K562 (cell line): ENCODE measurements at places on chromosomes 6 and 20. TPM values are rescaled to one million over a fixed set of nuclear protein-coding genes. Genes with fewer than 3 reads are reported as not detected.

GRCh38 chr20:61502433-61502832 lies 250.4 kb downstream of the CDH4 start:
- no peaks in the 10 kb centered on the region for H3K36me3 ChIP-seq
- no peak for DNase-seq
- no peak overlapping the region for H3K4me3 ChIP-seq
- H3K27ac ChIP-seq, result no peak overlapping the region

DNA sequence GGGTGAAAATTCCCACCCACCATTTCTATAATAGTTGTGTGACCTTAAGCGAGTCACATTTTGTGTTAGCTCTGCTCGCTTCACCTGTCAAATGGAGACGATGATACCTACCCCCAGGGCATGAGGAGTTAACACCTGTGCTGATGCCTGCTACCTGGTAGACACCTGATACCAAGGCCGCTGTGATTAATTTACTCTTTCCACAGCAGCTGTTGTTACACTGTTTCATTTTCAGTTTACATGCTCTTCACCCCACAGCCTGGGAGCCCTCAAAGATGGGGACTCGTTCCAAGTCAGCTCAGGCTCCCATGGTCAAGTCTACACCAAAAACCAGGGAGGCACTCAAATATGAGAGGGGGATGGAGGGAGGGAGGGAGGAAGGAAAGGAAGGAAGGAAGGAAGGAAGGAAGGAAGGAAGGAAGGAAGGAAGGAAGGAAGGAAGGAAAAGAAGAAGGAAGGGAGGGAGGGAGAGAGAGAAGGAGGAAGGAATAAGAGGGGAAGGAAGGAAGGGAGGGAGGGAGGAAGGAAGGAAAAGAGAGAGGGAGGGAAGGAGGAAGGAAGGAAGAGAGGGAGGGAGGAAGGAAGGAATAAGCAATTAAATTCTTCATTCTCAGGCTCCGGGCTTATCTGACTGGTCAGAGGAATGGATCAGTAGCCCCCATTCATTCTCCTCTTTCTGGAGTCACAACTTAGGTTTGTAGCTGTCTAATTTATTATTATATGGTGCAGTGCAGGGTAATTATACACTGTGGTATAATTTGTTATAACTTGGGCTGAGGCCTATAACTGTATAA lies 40.9 kb downstream of the PDYN start:
- H3K4me1 ChIP-seq, result no peaks in the 10 kb centered on the region
- H3K27me3 ChIP-seq, result peaks cover under 1% of the 10 kb centered on the region
- H3K36me3 ChIP-seq, result no peaks in the 10 kb centered on the region
- H3K4me3 ChIP-seq, result no peak overlapping the region

DNA sequence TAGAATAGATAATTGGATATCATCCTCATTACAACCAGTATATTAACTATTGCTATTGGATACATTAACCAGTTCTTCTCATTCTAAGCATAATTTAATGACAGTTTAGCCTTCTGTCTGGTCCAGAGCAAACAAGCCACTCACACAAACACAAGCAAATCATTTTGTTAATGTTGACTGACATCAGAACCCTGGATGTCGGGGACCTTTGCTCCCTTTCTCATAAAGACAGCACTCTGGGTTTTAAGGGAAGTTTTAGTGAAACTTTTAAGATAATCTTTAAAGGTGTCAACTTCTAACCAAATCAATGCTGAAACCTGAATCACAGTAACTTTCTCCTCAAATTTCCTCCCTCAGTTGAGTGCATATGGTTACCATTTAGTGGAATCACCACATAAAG lies 113.9 kb downstream of the PTPRK start:
- no peaks in the 10 kb centered on the region for H3K4me1 ChIP-seq
- H3K4me3 ChIP-seq, result no peak overlapping the region
- no peak overlapping the region for H3K27ac ChIP-seq
- DNase-seq, result no peak
- no peaks in the 10 kb centered on the region for H3K36me3 ChIP-seq

- DNase-seq, result no peak
- no peaks in the 10 kb centered on the region for H3K27me3 ChIP-seq
- H3K4me1 ChIP-seq, result no peaks in the 10 kb centered on the region
- no peak overlapping the region for H3K4me3 ChIP-seq
- no peaks in the 10 kb centered on the region for H3K36me3 ChIP-seq
- H3K27ac ChIP-seq, result no peak overlapping the region
Measured at GRCh38 chr6:98670045-98670746, 164.2 kb upstream of the POU3F2 start.

DNA sequence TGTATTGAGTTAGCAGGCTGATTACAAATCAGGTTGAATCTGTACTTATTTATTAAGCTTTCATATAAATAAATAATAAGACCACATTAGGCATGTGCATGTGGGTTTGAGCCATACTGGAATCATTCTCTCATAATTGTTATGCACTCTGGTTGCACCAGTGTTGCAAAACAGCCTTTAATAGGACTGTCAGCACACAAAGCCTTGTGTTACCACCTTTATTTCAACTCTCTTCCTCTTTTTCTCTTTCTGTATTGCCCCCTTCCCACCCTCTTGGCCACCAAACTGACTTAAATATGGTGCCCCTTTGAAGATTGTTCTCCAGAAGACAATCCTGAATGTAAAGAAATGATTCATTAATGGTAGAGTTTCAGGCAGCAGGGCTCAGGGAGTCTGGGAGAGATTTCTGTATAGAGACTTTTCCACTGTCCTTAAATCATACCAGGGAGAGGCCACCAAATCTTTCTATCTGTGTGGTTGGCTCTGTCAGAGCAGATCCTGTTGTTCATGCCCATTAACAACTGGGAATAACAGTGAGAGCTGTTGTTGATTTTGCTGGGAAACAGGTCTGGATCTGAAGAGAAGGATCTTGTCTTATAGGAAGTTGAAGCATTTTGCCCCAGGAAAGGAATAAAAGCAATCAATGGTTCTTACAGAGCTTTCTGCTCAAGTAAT lies 131.6 kb upstream of the SOX4 start:
- no peaks in the 10 kb centered on the region for H3K4me1 ChIP-seq
- H3K27me3 ChIP-seq, result peaks cover 13% of the 10 kb centered on the region
- no peak for DNase-seq
- H3K36me3 ChIP-seq, result no peaks in the 10 kb centered on the region
- no peak overlapping the region for H3K27ac ChIP-seq

GRCh38 chr6:788058-788457 lies 95.1 kb upstream of the EXOC2 start:
- DNase-seq, result no peak
- H3K27me3 ChIP-seq, result peaks cover 38% of the 10 kb centered on the region
- H3K4me3 ChIP-seq, result no peak overlapping the region
- H3K27ac ChIP-seq, result no peak overlapping the region

DNA sequence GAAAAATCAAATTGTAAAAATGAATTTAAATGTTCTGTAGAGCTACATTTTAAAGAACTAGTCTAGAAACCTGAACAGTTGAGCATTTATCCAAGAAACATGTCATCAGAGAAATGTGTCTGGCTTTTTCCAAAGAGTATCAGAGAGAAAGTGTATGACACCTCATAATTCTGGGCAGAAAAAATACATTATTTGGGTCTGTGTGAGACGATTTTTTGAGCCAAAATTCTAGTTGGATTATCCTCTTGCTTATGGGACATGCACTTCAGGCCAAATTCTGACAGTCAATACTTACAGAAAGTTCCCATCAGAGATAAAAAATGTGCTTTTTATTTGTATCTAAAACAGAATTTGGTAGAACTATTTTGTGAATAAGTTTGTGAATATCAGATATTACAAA lies 1242.7 kb downstream of the EPHA7 start:
- H3K36me3 ChIP-seq, result no peaks in the 10 kb centered on the region
- no peaks in the 10 kb centered on the region for H3K27me3 ChIP-seq
- no peaks in the 10 kb centered on the region for H3K4me1 ChIP-seq
- no peak for DNase-seq
- H3K4me3 ChIP-seq, result no peak overlapping the region
- H3K27ac ChIP-seq, result no peak overlapping the region

DNA sequence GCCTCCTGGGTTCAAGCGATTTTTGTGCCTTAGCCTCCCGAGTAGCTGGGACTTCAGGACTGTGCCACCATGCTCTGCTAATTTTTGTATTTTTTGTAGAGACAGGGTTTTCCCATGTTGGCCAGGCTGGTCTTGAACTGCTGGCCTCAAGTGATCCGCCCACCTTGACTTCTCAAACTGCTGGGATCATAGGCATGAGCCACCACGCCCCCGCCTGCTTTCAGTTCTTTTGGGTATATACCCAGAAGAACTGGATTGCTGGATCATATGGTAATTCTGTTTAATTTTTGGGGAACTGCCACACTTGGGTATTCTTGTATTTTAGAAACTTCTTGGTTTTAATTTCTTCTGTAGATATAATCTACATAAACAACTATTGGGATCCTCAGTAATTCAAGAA lies 17.0 kb downstream of the CDS2 start:
- no peak overlapping the region for H3K4me3 ChIP-seq
- H3K36me3 ChIP-seq, result no peaks in the 10 kb centered on the region
- no peak for DNase-seq
- no peaks in the 10 kb centered on the region; the same call in 1 of the 2 replicates for H3K4me1 ChIP-seq

- H3K4me1 ChIP-seq, result no peaks in the 10 kb centered on the region
- H3K27me3 ChIP-seq, result peaks cover 10% of the 10 kb centered on the region
- no peaks in the 10 kb centered on the region for H3K36me3 ChIP-seq
- no peak overlapping the region for H3K27ac ChIP-seq
- no peak for DNase-seq
Measured at GRCh38 chr6:159487636-159488035, 205.4 kb downstream of the SOD2 start.

TSPYL1 gene
- total RNA-seq, result 52.9 and 56.8 TPM in 2 replicates

RIPOR3 gene
- 43.3 and 46.1 TPM in 2 replicates for total RNA-seq
